ENCODE measurements at places on chromosomes 2 and 18. TPM values are rescaled to one million over a fixed set of nuclear protein-coding genes. Genes with fewer than 3 reads are reported as not detected.

VWC2L gene
- total RNA-seq: not detected

CYP27A1 gene
- total RNA-seq: 7.7 TPM

OSBPL6 gene
- 3.3 TPM for total RNA-seq

DNA sequence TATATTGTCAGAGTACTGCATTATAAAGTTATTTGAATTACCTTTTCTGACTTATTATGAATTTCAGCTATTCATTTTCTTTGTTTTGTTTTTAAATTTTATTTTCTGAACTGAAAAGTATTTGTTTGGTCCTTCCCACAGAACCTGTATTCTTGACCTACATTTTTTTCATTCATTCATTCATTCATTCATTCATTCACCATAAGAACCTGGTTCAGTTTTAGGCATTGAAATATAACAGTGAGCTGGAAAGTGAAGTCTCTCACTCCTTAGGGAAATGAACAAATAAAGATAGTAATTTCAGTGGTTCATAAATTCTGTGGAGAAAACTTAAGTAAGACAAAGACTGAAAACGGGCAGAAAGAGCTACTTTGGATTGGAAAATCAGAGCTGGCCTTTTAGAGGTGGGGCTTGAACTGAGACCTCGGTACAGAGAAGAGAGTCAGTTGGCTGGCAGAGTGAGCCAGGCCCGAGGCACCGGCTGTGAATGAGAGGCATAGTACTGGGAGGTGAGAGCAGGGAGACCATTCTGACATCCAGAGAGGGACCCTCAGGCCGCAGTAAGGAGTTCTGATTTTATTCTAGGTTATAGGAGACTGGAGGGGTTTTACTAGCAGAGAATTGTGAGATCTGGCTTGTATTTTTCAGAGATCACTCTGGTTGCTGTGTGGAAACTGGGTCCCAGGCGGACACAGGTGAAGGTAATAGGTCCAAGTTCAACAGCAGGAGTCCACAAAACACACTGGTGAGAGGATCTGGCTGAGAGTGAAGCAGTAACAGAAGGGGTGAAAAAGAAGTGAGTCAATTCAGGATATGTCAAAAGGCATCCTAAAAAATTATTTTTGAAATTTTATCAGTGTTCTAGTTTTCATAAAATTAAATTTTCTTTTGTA, 75.8 kb upstream of the FN1 start:
- DNase-seq: no peak

DNA sequence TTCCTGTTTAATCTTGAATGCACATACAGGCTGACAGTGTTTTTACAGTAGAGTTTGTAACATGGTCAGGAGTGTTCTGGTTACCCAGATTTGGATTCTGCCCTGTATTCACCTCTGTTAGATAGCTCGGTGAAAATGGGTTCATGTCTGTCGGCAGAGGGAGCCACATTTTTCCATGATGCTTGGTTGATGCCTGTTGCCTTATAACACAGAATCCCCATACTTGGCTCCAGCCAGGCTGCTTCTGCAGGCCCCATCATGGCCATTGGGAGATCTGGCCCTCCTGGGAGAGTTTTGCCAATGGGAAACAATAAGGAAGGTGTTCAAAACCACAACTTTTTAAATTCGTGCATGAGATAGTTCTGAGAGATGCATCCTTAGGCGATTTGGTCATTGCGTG, 78.1 kb downstream of the WDSUB1 start:
- DNase-seq: no peak

- DNase-seq: no peak
These were observed 108.5 kb upstream of the RND3 start for GRCh38 chr2:150595803-150596470.

- DNase-seq: no peak
These were observed 236.9 kb downstream of the LDLRAD4 start for GRCh38 chr18:13455471-13455870.

DNA sequence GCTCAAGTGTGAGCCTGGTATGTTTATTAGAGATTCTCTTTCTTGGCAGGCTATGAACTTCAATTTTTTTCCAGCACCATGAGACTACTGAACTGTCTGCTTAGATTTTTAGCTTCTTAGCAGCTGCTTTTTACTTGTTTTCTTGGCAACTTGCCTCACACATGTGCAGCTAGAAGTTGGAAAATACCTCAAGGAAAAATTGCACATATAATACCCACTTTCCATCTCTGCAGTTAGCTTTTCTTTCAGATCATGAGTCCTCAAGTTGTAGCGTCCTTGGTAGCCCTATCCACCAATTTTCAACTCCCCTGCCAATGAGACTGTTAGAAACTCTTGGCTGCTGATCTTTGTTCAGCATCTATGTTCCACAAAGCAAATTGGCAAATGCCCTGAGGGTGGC, 302.1 kb downstream of the HRH4 start:
- no peak for DNase-seq

- DNase-seq: no peak
These were observed 291.6 kb downstream of the ZNF385B start for GRCh38 chr2:179569831-179570233.

DNA sequence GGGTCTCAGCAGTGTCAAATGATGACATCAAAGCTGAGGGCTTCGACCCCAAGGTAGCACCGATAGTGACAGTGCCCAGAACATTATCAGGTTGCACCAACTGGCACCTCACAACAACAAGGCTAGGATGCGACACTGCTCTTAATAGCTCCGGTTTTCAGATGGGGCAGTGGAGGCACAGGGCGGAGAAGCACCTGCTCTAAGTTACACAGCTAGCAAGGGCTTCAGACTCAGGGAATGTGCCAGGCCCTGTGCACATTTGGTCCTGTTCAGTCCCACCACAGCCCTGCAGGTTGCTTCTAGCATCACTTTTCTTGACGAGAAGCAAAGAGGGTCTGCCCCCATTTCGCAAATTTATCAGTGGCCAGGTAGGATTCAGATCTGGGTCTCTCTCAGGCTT, 74.1 kb downstream of the DGKD start:
- DNase-seq: no peak

- DNase-seq: no peak
These were observed 19.8 kb downstream of the HDAC4 start for GRCh38 chr2:239380831-239381708.

GRCh38 chr2:46435796-46436360, 43.5 kb upstream of the TMEM247 start:
- no peak for DNase-seq

DNA sequence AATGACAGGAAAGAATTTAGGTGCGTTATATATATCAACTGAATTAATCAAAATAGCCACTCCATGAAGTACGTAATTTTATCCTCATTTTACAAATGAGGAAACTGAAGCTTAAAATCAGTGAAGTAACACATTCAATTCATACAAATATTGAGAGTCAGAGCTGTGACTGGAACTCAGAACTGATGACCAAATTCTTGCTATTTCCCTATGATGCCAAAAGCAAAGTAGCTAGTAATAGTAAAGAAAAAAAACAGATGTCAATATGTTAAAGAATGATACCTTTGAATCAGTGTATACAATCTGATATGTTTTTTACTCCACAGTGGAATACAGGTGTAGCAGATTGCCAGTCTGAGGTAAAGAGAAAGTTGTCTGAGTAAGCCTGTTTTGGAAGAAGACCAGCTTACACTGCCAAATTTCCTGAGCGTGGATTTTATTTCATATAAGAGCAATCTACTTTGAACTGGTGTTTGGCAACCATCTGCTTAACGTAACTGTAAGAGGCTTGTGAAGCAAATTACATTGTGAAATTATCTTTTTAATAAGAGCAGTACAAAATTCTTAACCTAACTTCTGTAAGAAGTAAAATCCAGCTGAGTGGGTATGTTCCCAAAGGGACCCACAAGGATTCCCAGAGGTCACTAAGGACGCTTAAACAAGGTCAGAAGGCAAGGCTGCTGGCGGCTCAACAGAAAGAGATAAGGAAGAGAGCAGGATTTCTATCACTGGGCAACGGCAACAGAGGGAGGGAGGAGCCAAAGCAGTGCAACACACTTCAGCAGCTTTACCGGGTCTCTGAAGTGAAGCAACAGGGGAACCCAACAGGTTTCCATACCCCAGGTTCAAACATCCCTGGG, 85.6 kb downstream of the IKZF2 start:
- DNase-seq: peak; percentile 5

DNA sequence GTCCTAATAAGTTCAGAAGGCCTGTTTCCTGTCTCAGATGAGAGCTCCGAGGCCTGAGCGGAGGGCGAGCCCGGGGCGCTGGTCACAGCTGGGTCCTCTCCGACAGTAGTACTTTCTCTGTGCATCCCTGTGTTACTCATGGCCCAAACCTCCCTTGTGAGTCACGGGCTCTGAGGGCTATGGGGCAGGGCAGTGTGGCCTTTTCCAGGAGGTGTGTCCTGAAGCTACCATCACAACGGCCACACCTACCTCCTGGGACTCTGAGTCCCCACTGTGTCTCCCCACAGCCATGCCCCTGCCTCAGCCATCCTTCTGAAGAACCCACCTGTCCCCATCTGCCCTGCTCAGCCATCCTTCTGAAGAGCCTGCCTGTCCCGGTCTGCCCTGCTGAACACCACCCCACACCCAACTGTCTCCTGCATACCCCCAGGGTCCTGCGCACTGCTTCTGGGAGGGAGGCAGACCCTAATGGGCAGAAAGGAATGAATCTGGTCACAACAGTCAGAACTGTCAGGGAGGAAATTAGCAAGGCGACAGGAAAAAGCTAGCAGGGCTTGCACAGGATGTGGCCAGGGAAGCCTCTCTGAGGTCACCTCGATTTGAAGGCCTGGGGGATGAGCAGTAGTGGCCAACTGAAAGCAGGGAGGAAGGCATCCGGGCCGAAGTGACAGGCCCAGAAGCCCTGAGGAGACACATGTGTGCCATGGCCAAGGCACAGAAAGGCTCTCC, 145.4 kb upstream of the RIOK3 start:
- DNase-seq: no peak

GRCh38 chr2:119286661-119287060, 63.0 kb downstream of the STEAP3 start:
- no peak for DNase-seq

DNA sequence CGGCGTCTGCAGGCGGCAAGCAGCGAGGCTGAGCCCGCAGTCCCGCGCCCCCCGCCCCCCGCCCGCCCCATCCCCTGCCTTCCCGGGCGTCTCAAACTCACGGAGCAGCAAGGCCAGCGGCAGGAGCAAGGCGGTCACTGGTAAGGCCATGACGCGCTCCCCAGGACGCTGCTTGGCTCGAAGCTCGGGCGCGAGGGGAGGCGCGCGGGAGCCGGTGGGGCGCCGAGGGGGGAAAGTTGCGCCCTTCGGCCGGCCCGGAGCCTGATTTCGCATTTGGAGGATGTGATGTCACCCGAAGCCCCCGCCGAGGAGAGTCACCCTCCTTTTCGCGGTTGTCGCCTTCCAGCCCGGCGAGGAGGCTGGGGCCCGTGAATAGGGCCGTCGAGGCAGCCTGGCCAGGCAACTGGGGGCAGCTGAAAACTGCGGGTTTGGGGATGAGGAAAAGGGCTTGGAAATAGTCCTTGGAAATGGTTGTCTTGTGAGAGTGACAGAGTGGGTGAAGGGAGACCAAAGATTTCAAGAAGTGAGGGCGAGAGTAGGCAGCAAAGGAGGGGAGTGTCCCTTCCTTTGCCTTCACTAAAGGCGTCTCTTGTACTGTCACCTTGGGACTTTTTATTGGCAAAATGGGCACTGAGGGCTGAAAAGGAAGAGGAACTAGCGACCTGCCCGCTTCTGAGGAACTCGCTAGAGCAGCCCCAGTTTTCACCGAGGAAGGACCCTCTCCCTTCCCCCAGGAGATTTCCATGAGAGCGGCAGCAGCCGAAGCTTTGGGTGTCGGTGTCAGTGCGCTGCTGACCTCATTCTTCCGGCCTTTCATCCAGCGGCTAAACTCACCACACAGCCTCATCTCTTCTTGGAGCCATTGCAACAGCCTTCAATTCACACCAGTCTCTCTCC, at the start of gene CD8A:
TSS of gene CD8A (minus strand) at position 238 of the 897 bp plus-strand sequence. CDS start at position 150, 88 bp downstream.
- DNase-seq: no peak

- peak; percentile 59 for DNase-seq
These were observed 89.1 kb downstream of the HS1BP3 start for GRCh38 chr2:20561637-20562454.

GRCh38 chr18:73908323-73908722, 239.3 kb downstream of the FBXO15 start:
- peak; percentile 23 for DNase-seq

DNA sequence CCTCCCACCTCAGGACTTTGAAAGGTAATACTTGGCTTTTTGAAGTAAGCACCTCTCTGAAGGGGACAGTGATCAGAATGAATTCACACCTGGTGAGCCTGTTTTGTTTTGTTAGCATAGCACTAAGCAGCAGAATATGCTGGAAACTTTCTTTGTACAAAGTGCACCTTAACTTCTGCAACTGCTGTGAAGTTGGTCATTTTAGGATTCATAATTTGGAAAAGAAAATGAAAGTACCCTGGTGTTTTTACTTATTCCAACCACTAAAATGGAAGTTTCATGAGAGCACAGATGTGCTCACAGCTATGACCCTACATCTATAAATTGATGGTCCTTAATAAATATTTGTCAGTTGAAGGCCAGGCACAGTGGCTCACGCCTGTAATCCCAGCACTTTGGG, 257.8 kb upstream of the STON1 start:
- DNase-seq: no peak

DNA sequence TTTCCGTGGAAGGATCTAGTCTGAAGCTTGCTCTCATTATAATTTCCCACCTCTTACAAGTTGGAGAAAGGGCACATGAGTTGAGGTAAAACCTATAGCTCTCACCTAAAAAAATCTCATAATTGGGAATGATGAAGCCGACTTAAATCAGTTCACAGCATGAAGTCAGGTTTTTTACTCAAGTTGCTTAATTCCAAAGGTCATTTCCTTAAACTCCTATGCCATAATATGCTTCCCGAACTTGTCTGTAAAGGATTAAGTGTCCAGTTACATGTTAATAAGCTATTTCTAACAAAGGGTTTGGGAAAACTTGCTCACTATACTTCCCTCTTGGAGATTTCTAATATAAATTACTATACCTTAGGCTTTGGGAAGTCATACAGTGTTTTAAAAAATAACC, 481.2 kb downstream of the NUP35 start:
- DNase-seq: no peak

GRCh38 chr2:69514406-69514805, 77.2 kb upstream of the NFU1 start:
- DNase-seq: peak; percentile 79

All from MG63 (cell line).